ENCODE measurements at places on chromosomes 1 and 21.

GRCh38 chr1:3692598-3692997 is 40.3 kb downstream of the TP73 start:
- no peak for DNase-seq

DNA sequence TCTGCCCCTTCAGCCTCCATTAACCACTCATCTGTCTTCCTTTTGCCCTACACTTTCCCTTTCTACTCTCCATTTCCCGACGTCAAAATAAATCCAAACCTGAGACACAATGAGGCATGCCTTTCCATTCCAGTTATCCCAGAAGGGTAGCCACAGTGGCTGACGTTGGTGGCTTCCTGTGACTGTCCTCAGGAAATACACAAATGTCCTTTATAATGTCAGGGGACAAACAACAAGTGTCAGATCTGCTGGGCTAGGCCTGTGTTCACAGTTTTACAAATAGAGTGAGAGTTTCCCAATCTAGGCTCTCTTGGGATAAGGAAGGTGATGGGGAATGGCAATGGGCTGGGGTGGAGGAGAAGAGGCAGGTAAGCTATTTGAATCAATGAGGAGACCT is 135.3 kb downstream of the BRINP2 start:
- DNase-seq = no peak

DNA sequence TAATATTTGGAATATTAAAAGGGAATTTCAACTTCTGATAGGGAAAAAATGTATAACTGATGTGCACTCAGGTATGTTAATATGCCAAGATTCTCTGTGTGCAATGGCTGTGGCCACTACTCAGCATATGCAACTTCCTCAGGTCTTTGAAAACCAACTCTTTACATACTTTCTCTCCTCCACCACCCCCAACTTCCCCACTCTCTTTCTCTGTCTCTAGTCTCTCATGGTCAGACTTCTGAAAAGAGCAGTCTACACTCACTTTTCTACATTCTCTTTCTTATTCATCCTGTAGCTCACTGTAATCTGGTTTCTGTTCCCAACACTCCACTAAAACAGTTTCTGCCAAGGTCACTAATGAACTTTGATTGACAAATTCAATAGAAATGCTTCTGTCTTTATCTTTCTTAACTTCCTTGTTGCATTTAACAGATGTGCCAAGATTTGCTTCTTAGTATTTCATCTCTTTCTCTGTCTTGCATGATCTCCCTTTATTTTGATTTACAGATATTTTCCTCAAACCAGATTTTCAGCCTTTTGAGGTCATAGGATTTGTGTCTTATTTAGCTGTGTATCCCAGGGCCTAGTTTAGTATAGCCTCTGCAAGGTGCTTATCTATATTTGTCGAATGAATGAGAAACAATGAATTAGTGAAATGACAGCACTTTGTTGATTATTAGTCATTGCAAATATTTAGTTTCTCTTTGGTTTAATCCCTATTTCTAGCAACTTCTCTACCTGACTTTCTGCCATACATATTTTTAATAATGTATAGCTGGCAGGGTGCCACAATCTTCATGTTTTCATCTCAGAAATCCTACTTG is 168.9 kb downstream of the LMO4 start:
- no peak for DNase-seq

DNA sequence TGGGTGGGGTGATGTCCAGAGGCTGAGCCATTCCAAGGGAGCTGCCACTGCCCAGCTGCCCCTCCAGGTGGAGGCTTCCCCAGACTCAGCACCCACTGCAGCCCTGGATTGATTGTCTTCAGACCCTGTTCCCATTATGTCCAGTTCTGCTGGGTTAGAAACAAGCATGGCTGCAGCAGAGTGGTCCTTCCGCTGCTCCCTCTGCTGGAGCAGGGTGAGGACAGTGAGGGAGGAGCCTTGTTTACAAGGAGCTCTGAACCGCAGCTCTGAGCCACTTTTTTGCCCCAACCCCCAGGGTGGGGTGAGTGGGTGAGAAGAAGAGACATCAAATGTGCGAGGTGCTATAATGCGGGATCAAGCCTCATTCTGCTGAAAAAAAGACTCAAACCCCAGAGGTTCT is 2.3 kb downstream of the TNNT2 start:
- no peak for DNase-seq

GRCh38 chr1:9882296-9882944 is 27.6 kb downstream of the CTNNBIP1 start:
- DNase-seq = peak; percentile 69

GRCh38 chr1:193697115-193697762 is 510.8 kb upstream of the B3GALT2 start:
- no peak for DNase-seq

DNA sequence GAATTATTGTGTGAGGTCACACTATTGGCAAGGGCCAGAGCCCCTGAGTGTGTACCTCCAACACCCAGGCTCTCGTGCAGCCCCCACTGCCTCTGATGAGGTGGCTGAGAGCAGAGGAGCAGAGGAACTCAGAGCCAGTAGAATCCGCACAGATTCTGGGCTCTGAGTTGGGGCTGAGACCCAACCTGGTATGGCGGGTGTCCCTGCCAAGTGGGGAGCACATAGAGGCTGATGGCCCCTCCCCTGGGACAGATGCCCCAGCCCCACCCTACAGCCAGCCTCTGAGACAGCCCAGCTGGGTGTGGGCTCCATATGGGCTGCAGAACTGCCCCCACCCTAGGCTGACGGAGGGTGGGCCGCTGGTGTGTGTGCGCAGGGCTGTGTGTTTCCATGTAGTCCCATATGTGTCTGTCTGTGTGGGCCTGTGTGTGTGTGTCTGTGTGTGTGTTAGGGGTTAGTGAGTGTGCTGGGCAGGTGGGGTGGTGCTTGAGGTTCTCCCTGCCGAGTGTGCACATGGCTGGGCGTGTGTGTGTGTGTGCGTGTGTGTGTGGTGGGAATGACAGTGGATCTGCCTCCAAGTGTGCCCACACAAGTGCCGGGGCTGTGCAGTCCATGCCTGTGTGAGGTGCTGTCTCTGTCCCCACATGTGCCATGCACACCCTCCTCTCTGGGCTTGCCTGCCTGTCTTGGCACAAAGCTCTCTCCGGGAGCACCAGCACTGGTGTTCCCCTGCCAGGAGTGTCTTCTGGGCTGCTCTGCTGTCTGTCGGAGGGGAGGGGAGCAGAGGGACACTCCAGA is 24.4 kb downstream of the FOXO6 start:
- DNase-seq = peak; percentile 59

GRCh38 chr1:167899253-167899681 is 14.7 kb downstream of the ADCY10 start:
- no peak for DNase-seq

- DNase-seq = no peak
Observed at GRCh38 chr1:203142684-203143408, 15.3 kb downstream of the ADORA1 start.

DNA sequence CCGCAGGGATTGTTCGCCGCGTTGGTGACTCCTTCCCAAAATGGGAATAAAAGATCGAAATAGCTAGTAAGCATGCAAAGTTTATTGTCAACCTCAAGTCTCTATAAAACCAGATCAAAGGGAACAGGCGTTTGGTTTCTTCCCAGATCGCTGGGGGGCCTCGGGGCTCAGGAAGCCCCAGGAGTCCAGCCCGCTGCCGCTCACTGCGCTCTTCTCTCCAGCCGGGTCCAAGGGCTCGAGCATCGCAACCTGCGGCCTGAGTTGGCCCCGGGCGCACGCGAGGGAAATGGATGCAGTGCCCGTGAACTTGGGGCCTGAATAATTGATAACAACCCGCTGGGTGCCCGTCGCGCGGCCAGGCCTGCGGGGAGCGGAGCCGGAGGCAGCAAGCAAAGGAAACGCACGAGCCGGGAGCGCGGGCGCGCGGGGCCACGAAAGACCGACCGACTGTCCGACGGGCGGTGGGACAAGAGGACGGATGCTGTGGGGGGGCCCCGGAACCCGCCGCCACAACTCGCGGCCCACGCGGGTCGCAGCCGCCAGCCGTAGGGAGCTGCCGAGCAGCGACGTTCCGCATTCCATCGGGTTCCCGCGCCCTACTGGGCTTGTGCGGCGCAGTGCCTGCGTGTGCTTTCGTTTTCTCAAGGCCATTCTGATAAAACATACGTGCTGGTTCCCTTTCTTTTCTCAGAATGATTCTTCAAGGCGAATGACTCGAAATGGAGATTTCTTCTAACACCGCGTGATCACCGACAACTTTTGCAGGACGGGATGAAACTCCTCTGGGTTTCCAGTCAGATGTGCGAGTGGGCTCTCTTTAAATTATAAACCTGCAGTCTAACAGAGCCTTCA is 14.0 kb upstream of the ALX3 start:
- peak; percentile 56 for DNase-seq

- DNase-seq = peak; percentile 88
Observed at GRCh38 chr1:172211221-172211620, 209.3 kb upstream of the C1orf105 start.

DNA sequence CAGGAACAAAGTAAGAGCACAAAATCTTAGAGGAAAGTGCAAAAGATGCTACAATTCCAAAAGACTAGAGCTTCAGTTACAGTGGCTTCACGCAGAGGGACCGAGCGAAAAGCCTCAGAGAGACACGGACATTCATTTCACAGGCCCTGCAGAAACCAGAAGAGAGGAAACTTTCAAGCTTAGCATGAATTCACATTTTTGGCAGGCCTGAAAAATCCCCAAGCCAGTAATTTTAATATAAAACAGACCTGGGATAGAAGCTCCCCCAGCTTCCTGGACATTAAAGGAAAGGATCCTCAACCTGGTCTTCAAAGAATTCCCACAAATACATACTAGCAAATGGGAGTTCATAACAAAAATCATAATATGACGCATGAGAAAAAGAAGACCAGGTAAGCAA is 66.2 kb downstream of the HSF2BP start:
- DNase-seq = peak; percentile 64

DNA sequence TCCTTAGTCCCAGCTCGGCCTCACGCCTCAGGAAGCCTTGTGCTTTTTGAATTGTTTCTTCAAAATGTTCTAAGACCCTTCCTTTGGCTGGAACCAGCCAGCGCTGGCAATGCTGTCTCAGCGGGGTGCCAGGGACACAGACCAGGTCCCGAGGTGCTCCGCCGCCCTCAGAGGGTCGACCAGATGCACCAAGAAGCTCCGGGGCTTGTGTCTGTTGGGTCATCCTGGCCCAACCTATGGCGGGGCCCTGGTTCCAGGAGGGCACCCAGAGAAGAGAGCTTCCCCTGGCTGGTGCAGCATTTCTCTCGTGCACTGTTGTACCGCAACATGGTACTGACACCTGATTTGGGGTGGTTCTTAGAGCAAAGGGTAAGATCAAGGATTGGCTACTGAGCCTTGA is 40.1 kb upstream of the BECN2 start:
- no peak for DNase-seq

- no peak for DNase-seq
Observed at GRCh38 chr21:14841511-14842472, 223.0 kb downstream of the NRIP1 start.

- DNase-seq = no peak
Observed at GRCh38 chr1:189619682-189620332, 857.9 kb downstream of the BRINP3 start.

DNA sequence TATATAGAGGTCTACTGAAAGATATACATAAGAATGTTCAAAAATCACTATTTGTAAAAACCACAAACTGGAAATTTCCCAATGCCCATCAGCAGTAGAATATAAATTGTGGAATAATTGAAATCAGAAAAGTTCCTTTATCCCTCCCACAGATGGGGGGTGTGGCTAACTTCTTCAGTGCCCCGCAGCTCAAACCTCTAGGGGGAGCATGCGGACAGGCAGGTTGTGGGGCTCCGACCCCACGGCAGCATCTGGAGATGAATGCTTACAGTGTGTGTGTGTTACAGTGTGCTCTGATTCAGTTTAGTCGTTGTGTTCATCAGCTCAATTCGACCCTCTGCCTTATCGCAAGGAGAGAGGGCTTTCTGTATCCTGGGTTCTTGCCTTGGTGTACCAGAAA is 262.1 kb upstream of the LRRC7 start:
- no peak for DNase-seq

DNA sequence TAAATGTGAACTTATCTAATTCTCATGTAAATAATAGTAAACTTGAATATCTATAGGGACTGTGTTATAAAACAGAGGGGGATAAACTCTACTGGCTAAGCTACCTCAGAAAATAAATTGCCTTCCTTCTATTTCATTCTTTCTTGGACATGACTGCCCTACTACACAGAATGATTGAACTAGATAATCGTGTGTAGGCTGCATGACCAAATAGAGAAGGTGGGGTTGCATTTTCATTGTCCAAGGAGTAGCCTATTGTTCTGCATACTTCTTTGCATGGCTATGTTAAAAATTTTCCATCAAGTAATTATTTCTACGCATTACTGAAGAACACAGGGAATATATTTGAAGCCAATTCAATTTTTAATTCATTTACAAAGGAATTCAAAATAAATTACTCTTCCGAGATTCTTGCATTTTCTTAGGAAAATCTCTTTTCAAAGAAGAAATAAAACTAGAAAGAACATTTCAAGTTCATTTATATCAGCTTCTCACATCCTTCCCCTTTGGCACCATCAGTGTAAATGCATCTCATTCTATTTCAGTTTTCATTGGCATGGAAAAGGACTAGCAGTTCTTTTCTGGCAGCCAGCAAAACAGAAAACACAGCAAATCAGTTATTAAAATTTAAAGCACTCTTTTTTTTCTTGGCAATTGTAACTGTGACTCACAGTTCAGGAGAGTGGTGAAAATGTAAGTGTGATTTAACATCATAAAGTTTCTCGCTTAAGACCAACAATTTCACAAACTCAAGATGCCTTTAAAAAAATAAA is 714.7 kb downstream of the NCAM2 start:
- DNase-seq = peak; percentile 6

DNA sequence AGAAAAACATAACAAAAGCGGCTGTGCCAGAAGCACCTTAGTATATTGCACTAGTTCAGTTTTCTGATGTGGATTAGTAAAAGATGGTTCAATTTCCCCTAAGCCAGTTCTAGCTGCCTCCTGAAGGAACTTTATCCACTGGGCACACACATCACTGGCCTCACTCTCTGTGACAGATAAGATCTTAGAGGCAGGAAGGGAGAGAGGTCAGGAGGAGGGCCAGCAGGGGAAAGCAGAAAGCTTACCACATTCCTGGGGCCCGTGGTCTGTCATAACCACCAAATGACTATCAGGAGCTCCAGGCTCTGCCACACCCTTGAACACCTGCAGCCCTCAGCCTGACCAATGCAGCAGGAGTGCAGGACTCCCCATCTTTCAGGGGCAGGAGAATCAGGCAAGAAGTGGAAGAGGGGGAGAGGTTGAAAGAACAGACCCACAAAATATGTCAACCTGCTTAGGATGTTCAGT is 37.8 kb downstream of the LRRC71 start:
- DNase-seq = no peak

DNA sequence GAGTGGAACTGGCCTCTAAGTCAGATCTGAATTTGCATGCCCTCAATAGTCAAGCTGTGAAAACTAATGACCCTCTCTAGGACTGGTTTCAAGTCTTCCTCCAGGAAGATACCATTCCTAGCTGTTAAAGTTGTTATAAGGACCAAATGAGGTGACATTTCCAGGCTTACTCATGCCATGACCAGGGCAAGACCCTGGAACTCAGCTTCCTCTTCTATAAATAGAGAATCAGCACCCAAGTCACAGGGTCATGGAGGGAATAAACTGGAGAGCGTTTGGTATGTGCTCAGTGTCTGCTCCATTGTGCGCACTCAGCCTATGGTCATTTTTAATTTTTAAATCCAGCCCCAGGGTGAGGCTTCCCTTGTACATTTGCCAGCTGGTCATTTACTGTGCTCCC is 2.5 kb downstream of the S100A9 start:
- DNase-seq = no peak

- DNase-seq = no peak
Observed at GRCh38 chr1:119007339-119007669, 19.2 kb upstream of the TBX15 start.

- DNase-seq = peak; percentile 56
Observed at GRCh38 chr1:59422921-59423575, 126.2 kb downstream of the FGGY start.

GRCh38 chr1:31860581-31860980 is 44.8 kb upstream of the SPOCD1 start:
- no peak for DNase-seq
